Epithelial cell of proximal tubule (primary cell): ENCODE measurements at places on chromosomes 4 and X.

DNA sequence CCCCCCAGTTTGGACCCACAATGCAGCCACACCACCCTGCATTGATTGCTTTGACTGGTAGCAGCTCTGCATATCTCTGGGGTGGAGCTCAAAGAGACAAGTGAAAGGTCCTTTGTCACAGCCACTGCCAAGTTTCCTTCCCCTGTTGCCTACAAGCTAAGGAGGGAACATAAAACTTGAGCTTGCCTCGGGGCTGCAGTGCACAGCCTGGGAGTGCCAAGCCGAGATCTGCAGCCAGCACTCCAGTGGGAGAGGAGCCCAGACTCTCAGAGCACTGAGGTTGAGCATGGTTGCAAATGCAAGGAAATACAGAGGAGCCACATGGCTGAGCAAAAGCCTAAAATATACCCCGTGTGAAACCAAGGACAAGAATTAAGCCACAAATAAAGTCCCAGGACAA, 142.2 kb downstream of the DKK2 start:
- no peak for DNase-seq

DNA sequence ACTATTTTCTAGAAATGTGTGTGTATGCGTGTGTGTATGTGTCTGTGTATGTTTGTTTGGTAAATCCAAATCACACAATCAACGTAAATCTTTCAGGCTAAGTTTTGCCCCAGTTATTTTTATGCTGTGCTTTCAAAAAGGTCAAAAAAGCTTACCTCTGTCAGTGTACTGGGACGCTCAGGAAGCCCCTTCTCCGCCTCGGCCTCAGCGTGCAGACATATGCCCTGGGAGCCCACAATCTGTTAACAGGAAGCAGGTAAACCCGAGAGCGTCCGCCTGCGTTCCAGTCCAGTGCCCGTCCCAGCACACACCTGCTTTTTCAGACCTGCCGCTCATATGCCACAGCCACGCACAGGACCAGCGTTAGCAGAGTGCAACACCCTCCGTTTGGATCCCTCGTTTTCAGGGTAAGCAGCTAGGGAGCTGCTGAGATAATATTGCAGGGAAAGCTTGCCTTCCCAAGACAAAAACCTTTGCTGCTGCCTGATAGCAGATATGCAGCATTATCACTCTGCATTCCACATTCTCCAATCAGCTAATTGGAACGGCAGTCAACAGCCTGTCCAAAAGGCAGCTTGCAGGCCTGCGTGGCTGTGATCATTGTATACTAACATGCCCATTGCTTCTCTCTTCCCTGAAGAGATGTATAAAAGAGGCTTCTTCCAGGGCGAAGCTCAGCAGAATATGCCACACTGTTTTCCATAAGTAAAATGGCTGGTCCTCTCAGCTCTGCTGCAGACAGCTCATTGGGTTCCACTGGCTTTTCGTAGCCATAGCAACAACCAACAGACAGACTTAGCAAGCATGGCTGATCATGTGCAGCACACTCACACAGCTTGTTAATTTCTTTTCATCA, at the start of gene SORBS2:
TSS of gene SORBS2 (minus strand) at position 686 of the 856 bp plus-strand sequence. CDS start 121,623 bp downstream, outside the sequence.
- DNase-seq: no peak

GRCh38 chr4:38075370-38076152, 115.4 kb downstream of the PTTG2 start:
- no peak for DNase-seq

GRCh38 chrX:3263681-3264126, 82.7 kb downstream of the MXRA5 start:
- DNase-seq: no peak

DNA sequence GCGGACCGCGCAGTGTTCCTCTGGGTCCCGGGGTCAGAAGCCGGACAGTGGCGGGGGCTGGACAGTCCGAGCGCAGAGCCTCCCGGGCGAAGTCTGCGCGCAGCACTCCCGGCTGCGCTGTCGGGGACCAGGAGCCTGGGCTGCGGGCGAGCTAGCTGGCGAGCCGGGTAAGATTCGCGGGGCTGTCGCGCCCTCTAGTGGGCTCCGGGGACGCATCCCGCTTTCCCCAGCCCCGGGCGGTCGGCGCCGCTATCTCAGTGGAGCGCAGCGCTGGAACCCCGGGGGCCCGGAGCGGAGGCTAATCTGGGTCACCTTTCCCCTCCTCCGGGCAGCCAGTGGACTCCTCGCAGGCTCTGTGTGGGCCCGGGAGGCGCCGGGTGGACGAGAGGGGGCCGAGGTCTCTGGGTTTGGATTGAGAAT, 4.2 kb downstream of the PDGFRA start:
- DNase-seq: no peak

DNA sequence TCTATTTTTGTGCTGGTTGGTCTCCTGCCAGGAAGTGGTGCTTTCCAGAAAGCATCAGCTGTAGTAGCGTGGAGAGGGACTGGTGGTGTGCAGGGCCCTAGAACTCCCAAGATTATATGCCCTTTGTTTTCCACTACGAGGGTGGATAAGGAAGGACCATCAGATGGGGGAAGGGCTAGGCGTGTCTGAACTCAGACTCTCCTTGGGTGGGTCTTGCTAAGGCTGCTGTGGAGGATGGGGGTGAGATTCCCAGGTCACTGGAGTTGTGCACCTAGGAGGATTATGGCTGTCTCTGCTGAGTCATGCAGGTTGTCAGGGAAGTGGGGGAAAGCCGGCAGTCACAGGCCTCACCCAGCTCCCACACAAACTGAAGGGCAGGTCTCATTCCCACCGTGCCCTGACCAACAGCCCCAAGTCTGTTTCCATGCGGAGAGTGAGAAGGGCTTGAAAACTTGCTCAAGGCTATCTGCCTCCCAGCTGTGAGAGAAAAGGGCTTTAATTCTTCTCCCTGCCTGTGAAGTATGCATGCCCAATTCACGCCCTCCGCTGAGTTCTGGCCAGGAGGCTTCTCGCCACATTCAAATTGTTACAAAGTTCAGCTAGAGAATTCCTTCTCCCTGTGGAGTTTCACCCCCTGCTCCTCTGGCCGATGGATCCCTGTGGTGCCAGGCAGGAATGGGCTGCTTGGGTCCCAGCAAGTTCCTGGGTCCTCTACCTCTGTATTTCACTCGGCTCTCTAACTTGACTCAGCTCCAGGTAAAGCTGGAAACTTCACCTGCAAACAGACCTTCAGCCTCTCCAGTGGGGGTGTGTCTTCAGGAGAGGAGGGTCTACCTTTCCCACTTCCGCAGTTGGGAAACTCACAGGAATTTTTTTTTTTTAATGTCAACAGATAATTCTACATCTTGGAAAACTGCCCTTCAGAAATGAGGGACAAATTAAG, 7.7 kb upstream of the CSTF2 start:
- DNase-seq: no peak

DNA sequence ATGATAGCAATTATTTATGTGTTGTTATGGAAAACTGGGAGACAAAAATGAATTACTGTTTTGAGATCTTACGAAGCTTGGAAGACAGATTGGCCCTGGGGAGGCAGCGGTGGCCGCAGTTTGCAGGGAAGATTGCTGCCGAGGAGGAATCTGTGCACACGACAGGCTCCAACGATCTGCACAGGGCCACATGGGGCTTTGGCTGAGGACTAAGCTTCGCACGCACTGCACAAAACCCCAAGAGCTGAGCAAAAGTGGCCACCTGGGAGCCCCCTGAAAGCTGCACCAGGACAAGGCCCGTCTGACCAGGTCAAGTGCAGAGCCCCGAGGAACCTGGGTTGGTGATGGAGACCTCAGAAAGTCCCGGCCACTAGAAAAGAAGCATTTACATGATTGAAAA, 5.2 kb upstream of the PDE6B start:
- DNase-seq: no peak

DNA sequence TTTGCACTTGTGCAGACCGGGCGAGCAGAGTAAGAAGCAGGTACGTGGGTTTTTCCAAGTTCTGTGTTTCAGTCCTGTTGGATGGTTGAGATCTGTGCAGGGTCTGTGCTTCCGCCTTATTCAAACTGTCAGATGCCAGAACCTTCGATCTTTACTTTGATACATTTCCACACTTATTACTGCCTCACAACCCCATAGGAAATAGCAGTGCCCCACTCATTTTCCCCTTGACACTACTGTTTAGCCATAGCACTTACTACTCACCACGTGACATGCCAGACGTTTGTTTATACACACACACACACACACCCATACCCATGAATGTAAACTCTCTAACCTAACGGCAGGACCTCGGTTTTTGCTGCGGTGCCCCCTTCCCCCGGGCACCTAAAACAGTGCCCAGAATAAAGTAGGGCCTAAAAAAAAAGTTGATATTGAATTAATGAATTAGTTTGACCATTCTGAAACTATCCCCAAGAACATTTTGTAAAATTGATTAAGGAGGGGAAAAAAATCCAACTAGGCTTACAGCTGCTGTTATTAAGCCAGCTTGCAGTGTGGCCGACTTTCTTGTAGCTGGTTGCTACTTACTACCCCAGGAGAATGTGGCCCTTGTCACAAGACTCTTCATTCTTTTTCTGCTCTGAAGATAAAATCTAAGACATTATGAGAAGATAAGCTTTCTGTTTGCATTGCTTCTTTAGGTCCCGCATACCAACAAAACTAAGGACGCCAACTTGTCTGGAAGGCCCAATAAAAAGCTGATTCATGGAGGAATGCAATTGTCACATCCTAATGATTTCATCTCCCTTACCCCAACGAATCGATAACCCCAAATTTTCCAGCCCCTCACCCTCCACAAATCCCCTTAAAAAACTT, 704 bp upstream of the SEPSECS start:
- no peak for DNase-seq

- DNase-seq: no peak
Measured at GRCh38 chrX:9611436-9612145, 146.7 kb downstream of the TBL1X start.

GRCh38 chr4:168867128-168867527, 142.9 kb downstream of the CBR4 start:
- no peak for DNase-seq

- no peak for DNase-seq
Measured at GRCh38 chrX:25007059-25008053, 8.4 kb downstream of the ARX start.

- no peak for DNase-seq
Measured at GRCh38 chr4:104066533-104066932, 346.7 kb upstream of the TACR3 start.

- DNase-seq: no peak
Measured at GRCh38 chr4:139214039-139214534, 37.1 kb upstream of the ELF2 start.

DNA sequence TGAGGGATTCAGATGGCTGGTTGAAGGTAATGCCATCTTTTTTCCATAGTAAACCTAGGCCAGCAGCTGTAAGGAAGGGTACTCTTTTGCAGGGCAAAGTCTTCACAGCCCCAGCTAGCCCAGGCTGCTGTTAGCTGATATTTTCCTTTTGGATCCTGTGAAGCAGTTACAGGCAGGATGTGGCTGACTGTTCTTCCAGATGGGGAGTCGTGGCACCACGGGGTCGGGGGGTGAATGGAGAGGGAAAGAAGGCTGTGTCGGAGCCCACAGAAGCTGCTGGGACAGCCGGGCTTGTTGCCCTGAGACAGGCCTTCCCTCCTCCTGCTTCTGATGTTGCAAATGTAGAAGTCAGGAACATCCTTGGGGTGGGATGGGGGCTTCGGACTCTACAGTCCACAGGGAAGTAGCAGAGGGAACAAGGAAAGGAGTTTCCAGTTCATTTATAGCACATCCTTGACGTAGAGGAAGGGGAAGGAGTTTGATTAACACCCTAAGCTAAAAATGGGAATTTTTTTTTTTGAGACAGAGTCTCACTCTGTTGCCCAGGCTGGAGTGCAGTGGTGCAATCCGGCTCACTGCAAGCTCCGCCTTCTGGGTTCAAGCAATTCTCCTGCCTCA, 64.6 kb upstream of the TMEM150C start:
- no peak for DNase-seq

DNA sequence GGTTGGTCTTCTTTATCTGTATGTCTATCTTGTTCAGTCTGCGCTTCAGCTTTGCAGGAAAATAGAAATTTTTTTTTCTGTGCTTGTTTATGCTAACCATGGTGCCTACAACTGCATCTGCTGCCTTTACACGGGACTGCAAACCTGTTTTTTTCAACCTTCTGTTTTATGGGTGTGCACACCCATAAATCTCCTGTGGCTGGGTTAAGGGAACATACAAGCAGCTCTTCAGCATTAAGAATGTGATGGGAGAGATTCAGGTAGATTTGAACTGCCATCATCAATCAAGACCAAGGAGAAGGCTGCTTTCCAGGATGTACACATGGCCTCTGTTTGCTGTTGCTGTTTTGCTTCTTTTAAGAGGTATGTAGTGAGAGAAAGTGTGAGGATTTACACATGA, 502.9 kb downstream of the ANKRD50 start:
- DNase-seq: no peak

- no peak for DNase-seq
Measured at GRCh38 chr4:62327612-62328297, 1127.6 kb downstream of the ADGRL3 start.

- no peak for DNase-seq
Measured at GRCh38 chr4:184287697-184288255, 70.1 kb upstream of the ENPP6 start.

DNA sequence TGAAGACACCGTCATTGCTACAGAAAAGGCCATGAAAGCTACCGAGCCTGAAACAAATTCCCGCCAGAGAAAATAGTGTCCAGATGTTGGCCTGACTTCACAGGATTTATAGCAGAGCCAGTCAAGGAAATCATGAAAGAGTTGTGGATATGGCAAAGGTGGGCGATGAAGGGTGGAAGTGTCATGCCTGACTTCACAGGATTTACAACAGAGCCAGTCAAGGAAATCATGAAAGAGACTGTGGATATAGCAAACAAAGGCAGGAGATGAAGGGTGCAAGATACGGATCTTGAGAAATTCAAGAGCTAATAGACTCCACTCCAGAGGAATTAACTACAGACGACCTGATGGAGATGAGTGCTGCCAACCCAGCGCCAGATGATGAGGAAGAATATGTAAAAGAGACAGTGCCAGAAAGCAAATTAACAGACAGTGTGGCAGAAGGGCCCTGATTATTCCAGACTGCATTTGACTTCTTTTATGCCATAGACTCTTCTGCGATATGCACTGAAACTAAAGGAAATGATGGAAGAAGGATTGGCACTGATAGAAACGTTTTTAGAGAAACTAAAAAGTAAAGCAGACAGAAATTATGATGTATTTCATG, 17.2 kb downstream of the TRMT44 start:
- DNase-seq: no peak

DNA sequence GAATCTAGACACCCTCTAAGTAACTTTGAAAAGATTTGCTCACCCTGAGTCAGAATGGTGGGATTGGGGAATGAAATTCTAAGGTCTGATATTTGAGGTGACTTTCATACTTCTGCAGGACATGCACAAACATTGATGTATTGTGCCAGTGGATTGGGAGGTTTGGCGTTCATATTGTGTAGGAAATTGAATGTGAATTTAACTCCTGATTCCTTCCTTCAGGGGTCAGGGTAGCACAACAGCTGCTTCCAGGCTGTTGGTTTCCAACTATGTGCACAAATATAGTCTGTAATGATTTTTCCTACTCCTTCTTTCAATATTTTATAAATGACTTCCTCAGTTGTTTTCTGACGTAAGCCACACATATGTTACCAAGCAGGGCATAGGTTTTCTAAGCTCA, 3.1 kb downstream of the IL1RAPL1 start:
- no peak for DNase-seq

DNA sequence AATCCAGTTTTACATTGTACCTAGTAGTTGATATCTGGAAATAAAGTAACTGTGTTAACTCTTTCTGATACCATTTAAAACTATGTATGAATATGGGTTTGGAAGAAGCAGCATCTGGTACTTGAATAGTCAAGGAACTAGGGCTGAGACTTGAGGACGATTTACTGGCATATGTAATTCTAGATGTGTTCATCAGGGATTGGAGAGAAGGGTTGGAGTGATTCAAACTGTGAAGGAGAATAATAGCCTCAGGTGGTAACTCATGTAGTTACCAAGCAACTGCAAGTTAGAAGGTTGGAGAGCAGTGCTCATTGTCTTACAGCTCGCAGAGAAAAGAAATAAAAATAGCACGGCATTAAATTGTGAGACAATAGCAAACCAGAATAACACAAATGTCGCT, 29.5 kb upstream of the TXLNG start:
- DNase-seq: no peak
